ENCODE measurements at places on chromosomes 11 and 22.
A peak's percentile ranks its signal among the peaks of the same experiment; 100 is the strongest.

DNA sequence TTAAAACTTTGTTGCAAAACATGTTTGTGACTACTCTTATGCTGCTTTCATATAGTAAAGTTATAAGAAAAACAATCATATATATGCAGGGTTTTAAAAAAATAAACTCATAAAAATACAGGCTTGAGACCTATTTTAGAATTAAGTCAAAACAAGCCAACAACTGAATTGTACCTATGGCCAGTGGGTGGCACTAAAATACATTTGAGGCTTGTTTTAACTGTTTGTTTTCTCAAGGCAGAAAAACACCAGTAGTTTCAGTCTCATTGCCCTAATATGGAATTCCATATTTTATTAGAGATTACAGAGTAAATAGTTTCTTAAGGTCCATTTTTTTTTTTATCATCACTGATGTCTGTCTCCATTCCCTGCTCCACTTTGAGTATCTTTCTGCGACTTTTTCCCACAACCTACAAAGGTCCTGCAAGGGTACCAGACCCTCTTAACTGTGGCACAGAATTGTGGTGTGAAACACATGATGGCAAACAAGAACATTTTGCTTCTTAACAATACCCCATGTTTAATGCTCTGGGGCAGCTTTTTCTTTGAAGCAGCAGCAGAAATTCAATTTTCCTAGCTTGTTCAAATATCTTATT lies 8.5 kb upstream of the CCDC89 start:
- peak; percentile 50 for DNase-seq

GRCh38 chr11:128891913-128892398 lies 800 bp downstream of the KCNJ5 start:
- DNase-seq: no peak

GRCh38 chr11:96306933-96307775 lies 35.8 kb downstream of the MAML2 start:
- peak; percentile 87 for DNase-seq

GRCh38 chr11:55773138-55773537 lies at the start of gene OR5D13:
Gene OR5D13, plus strand, starts transcription at chr11:55773438. Its CDS starts 0 bp downstream, at chr11:55773438.
- no peak for DNase-seq

- DNase-seq: no peak
Observed at GRCh38 chr11:60168306-60168705, 14.6 kb downstream of the MS4A6A start.

DNA sequence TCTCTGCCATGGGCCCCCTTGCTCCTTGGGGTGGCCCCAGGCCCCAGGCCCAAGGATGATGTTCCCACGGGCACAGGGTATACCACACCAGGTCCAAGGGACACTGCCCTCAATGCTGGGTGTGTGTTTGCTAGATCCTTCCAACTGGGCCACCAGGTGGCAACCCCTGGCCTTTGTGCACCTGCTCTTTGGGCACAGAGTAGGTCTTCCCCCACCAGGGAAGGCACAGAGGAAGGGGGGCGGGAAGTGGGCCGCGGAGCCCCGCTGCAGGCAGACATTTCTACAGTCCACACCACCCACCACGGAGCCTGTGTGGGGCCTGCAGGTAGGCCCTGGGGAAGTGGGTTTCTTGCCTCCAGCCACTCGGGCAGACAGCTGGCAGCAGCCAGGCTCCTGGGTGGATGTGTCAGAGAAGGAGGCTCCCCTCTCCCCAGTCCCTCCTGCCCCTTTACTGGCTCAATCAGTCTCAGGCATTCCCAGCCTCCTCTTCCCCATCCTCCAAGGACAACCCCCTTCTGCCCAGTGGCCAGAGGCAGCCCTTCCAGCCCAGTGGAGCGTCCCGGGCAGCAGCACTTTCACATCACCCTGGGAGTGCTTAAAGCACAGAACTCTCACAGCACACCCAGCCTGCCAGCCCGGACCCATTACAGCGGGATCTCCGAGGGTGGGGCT lies 21.6 kb downstream of the MAFF start:
- no peak for DNase-seq

DNA sequence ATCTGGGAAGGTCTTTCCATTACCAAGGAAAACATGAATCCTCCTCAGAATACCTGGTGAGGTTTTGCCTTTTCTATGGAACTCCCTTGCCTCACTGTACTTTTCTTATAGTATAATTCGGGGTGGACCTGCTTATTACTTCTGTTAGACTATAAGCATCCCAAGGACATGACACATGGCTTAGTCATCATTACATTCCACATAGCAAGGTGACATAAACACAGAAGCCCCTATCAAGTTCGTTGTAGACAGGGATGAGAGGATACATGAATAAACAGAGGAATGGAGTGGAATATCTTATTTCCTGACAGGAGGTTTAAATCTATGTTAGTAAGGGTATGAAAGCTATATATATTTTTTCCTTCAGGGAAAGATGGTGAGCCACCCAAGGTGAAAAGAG lies 532.2 kb upstream of the CCDC90B start:
- DNase-seq: no peak

DNA sequence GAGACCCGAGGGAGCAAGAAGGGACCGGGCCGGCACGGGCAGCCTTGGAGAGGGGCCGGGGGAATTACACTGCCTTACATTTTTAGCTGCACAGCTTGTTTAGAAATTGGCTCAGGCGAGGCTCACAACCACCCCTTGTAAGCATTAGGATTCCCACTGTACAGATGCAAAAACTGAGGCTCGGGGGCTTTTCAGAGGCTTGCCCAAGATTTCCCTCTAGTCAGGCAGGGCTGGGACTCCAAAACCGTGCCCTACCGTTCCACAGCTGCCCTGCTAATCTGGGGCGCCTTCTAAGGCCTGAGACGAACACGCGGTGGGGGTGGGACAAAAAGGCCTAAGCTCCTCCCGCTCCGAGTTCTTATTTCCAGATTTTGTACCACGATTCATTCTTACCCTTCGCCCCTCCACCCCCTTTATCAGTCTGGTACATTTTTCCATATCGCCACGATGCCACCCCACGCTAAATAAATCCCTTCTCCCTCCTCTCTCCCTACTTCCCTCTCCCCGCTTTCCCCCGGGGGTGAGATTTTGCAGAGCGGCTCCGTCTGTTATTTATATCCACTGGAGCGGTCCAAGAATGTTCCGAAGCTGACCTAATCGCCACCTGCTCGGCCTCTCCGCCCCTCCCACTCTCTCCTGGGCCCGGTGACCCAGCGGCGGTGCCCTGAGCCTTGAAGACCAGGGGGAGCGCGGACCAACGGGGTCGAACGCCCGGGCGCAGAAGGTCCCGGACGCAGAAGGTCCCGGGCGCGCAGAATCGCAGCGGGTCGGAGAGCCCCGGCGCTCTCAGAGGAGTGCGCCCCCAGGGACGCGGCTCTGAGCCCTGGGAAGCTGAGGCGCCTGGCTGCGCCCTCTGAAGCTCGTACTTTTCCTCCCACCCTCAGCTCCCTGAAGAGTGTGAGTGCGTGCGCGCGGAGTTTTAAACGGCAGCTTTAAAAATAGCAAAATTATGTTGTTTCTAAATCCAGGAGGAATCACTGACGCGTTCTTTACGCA lies 764 bp upstream of the PACSIN3 start:
- no peak for DNase-seq

DNA sequence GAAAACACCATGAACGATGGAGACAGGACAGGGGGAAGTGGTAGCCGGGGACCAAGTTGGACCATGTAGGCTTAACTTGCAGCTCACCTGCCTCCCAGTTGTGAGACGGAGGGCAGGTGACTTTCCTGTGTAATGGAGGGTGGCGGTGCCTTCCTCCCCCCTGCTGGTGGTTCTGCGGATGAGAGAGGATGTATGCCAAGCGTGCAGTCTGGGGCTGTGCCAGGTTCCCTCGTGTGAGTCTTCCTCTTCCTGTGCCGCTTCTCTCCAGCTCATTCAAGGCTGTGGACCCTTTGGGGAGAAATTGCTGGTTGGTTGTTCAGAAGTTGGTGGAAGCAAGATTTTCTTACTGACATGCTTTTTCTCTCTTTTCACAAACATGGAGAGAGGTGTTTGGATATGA lies 35.1 kb downstream of the MPPED1 start:
- DNase-seq: peak; percentile 6

DNA sequence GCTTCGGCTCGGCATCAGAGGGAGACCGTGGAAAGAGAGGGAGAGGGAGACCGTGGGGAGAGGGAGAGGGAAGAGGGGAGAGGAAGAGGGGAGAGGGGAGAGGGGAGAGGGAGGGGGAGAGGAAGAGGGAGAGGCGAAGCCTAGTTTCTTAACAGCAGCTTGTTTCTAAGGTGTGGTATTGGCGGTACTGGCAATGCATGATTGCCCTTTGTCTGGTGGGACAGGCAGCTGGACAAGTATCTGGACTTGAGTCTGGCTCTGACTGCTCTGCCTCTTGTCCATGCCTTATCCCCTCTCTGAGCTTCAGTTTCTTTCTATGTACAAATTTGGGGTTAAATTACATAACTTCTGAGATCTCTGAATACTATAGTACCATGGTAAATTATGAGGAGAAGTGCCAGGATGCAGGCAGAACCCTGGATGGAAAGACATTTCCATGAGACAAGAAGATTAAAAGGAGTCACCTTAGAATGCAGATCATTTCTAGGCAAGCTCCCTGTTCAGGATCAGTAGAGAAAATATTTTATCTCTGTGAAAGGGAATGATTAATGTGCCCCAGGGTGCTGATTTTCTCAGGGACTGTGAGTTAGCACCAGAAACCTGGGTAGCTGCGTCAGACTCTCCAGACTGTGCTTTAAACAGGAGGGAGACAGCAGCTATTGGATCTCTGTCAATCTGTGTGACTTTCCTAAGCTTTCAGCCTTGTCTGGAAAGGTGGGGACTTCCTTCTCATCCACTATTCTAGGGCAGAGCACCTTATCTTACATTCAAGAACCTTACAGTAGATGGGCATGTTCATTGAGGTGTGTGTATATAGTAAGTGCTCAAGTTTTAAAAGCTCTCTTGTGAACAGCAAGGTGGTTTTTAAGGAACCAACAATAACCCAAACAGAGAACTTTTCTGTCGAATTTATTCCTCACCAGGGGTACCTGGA lies 31.9 kb upstream of the CCDC90B start:
- DNase-seq: no peak

DNA sequence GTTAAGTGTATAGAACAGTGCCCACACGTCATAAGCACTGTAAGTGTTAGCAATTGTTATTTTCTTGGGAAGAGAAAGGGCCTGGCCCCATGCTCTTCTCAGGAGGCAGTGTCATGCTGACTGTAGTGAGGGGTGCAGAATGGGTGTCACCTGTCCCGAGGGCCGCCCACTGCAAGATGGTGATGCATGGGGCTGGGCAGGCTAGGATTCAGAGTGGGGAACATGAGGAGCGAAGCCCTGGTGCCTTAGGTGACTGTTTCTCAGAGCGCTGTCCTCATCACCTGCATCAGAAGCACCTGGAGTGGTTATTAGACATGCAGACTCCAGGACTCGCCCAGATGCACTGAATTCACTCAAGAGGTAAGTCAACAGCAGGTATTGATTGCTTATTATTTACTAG lies 101.0 kb upstream of the PARVA start:
- DNase-seq: no peak

GRCh38 chr11:115931548-115932083 lies 427.4 kb upstream of the CADM1 start:
- DNase-seq: no peak

DNA sequence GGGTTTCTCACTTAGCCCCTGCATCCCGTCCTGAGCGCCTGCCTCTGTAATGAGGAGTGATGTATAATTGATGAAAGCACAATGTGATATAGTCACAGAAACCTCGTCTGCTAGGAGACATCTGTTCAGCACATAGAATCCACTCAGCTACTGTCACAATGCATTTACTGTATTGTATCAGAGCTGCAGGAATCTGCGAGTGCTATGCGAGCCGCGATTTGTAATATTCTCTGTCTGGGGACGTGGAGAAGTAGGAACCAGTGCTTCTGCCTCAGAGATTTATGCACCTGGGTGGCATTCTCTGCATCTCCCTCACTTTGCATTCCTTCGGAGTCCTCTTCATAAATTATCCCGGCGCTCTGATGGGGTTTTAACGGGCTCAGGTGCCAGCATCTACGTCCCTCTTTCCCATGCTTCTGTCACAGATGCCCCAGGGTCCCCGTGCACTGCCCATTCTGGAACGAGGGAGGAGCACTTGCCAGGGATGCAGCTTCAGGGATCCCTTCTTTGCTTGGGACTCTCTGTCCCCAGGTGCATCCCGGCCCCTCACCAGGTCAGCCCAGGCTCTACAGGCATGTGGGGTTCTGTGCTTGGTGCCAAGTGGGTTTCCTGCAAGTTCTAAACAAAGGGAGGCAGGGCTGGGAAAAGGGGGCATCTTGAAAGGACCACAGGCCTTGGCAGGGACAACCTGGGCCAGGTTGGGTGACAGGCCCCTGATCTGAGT lies 205.5 kb downstream of the DSCAML1 start:
- no peak for DNase-seq

GRCh38 chr11:95547976-95548375 lies 241.6 kb downstream of the FAM76B start:
- DNase-seq: no peak

- no peak for DNase-seq
Observed at GRCh38 chr22:42797011-42797410, 60.1 kb downstream of the ARFGAP3 start.

DNA sequence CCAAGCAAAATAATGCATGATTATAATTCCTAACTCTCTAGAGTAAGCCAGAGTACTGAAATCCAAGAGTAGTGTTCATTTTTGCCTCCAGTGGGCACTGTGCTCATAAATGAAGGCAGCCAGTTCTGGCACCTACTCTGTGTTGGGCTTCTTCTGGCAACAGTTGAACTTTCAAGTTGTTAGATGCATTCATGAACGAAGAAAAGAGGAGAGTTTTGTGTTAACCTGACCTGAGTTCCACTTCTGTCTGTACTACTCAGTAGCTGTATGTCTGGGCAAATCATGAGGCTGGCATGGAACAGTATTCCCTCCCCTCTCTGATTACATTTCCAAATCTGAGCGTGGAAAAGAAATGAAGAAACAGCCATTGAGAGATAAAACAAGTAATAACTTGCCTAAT lies 20.3 kb upstream of the TENM4 start:
- DNase-seq: no peak

DNA sequence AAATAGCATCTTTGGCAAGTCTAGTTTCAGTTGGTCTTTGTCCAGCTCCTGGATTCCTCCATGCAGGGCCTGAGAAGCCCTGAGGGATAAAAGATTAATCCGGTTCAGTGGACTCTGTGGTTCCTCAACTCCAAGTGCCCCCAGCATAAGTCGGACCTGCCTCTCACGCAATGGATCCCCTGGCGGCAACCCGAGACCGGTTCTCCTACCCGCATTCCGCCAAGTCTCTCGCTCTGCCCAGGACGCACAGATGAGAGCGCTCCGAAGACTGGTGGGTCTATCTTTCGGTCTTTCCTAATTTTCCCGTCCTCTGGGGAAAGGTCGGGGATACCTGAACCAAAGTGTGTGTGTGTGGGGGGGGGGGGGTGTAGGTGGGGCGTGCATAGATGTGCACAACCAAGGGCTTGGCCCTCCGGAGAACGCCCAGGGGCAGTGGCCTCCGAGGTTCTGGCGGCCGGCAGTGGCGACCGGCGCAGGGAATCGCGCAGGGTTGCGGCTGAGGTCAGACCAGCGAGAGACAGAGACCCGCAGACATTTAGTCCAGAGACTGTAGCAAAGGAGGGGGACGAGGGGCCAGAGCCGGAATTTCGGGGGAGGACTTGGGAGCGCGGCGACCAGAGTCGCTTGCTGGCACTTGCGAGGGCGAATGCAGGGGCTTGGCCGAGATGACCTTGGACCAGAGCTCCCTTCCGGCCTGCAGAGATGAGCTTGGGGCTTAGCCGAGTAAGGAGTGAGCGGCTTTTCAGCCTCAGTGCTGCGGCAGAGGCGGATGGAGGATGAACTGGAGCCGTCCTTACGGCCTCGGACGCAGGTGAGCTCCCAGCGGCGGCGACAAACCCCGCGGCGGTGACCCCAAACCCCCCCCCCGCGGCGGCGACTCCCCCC lies 712 bp upstream of the SLC2A11 start:
- no peak for DNase-seq

- DNase-seq: no peak
Observed at GRCh38 chr11:120383518-120384155, 47.4 kb downstream of the ARHGEF12 start.

GRCh38 chr22:23236026-23236425 lies 55.7 kb downstream of the BCR start:
- DNase-seq: no peak
